ENCODE measurements at places on chromosomes 1 and 21.

DNA sequence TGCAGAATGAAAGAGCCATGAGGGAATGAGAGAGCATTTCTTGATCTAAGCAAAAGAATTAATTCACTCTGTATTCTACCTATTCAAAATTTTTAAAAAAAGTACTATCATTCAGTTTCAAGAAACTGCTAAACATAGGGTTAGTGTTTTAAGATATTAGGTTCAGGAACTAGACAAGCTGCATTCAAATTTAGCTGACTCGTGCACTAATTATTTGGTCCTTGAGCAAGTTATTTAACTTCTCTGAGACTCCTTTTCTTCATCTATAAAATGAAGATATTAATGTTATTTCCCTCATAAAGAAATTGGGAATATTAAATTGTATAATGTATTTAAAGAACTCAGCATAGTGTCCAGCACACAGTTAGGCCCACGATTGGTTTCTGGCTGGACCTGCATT lies 75.0 kb upstream of the USH2A start:
- no peak for DNase-seq

- no peak for DNase-seq
These were observed 165.2 kb downstream of the AK5 start for GRCh38 chr1:77446841-77447555.

DNA sequence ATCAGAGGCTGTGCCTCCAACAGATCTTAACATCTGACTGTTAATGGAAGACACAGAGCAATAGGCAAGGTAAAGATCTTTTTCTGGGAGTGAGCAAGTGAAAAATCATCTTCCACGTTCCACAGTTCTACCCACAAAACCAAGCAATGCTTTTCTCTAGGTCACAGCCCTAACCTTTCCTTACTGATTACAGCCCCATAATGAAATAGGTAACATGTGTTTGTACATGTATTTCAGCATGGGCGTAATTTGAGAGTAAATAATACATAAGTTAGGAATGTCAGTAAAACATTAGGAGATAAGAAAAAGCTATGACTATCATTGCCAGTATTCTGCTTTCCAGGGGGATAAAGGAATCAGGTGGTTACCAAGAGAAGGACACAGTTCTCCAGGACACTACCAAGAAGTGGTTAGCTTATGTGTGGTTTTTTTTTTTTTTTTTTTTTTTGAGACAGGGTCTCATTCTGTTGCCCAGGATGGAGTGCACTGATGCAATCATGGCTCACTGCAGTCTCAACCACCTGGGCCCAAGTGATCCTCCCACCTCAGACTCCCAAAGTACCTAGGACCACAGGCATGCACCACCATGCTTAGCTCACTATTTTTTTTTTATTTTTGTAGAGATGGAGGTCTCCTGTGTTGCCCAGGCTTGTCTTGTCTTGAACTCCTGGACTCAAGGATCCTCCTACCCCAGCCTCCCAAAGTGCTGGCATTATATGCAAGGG lies 72.0 kb downstream of the DAP3 start:
- DNase-seq = no peak

DNA sequence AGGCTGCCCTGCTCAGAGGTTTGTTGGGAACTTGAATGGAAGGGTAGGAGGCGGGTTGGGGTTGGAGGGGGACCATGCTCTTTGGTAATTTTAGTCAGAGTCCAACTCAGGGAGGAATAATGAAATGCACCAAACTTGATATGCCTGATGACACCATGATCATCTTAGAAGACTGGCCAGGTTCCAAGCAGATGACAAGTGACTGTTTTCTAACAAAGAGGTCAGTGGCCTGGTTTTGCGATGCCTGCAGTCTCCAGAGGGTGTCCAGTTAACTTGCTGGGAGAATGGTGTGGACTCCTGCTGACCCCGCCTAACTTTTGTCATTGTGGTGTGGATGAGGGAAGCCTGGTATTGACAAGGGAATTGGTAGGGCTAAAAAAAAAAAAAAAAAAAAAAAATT lies 12.4 kb downstream of the VANGL1 start:
- no peak for DNase-seq

DNA sequence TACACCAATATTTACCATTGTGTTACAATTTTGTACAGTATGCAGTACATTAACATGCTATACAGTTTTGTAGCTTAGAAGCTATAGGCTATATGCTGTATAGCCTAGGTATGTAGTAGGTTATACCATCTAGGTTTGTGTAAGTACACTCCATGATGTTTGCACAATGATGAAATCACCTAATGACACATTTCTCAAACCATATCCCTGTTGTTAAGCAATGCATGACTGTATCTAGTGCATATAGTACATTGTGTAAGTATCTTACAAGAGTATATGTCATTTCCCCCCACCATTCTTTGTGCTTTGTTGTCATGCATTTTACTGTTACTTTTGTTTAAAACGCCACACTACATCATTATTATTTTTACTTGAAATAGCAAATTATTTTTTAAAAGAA lies 65.7 kb upstream of the RNF11 start:
- no peak for DNase-seq

- no peak for DNase-seq
These were observed 97.1 kb downstream of the VAV3 start for GRCh38 chr1:107867897-107868296.

Data from AG08395 (cell line).